Activated CD4-positive, alpha-beta T cell treated with anti-CD3 and anti-CD28 coated beads, Interleukin-2, amount 50 U/mL, for 24 hours (primary cell): ENCODE measurements at places on chromosomes 7 and 10.

- DNase-seq = no peak
Measured at GRCh38 chr10:37992083-37992482, 15.6 kb upstream of the ZNF25 start.

DNA sequence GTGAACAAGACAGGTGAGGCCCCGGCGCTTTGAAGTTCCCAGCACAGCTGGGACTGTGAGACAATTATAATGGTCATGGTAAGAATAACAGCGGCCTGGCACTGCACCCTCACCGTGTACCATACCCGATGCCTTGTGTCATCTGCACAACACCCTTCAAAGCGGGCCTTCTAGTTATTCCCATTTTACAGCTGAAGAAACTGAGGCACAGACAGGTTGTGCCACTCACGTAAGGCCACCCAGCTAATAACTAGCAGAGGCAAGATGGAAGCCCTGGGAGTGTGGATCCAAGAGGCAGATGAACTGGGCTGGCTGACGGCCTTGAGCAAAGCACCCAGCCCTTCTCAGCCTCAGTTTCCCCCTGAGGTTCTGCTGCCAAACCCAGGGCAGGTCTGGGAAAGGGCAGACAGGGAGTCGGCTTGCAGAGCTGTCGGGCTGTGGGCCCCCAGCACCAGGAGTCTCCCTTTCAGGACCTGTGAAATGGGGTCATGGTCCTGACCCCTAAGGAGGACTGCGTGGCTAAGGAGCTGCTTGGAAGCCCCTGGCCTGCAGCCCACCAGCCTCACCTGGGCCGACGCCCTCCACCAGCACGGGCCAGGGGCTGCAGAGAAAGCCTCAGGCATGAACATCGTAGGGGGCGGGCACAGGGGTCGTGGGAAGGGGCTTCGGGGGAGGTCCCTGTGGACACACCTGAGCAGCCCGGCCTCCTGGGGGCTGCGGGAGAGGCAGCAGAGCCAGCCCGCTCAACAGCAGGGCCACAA is 15.3 kb upstream of the LFNG start:
- no peak for DNase-seq

DNA sequence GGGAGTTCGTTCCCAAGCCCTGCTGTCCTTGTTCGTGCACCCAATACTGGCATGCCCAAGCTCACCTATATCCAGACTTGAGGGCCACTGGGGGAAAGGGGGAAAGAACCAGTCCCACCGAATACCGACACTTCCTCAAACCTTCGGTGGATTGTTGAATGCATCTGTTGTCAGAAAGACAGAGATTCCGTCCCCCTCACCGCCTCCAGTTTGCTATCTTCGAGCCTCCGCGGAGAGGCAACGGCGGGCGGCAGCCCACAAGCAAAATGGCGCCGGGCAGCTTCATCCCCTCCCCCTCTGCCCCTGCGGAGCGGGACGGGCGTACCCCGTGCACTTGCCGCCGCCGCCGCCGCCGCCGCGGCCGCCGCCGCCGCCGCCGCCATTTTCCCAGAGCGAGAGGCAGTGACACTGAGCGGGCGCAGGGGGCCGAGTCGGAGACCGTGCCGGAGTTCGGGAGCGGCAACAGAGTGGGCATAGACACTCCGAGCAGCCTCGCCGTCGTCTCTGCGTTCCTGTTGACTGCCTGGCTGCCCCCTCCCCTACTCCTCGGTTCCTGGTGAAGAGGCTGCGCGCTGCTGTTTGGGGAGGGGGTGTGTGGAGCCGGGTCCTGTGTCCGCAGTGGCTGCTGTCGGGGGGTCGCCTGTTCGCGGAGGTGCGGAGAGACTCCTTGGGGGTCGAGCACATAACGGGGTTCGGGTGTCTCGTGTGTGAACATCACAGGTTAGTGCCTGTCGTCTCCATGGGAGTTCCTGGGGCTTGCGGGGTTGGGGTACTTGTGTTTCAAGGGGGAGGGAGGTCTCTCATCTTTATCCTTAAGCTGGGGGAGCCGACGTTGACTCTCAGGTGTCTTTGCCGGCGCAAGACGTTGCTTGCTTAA is at the start of gene KMT2E:
Gene KMT2E, plus strand, starts transcription at position 390 of the 877 bp plus-strand sequence. CDS start 26,748 bp downstream, outside the sequence.
- DNase-seq = peak; percentile 88

- DNase-seq = no peak
Measured at GRCh38 chr7:141071855-141072547, 1.9 kb upstream of the TMEM178B start.

DNA sequence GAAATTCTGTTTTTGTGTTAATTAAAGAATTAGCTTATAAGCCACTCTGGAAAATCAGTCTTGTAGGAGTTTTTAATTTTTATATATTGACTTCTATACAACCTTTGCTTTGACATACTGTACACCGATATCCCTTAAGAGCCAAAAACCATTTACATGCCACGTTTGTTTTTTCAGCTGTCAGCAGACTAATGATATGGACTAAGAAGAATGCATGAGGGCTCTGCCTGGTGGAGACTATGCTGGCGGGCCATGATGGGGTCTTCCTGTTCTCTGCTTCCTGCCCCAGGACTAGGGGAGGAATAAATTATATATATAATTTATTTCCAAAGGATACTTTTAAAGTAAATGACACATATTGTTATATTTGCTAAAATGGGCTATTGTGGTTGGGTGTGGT is 96.3 kb downstream of the CDK14 start:
- no peak for DNase-seq

GRCh38 chr7:12861070-12861469 is 173.6 kb downstream of the ARL4A start:
- no peak for DNase-seq

DNA sequence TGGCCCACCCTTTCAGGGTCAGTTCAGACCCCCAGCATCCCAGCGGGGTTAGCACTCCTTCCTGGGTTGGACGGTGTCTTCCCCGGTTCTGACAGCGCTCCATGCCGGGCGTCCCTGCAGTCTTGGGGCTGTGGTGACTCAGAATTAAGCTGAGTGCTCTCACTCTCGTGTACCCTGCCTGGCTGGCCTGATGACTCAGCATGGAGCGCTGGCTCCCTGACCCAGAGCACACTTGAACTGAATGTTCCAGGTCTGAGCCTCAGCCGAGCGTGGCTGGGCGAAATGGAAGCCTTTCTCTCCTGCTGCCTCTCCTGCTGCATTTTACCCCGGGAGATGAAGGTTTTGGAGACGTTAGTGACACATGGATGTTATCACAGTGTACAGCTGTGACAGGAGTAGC is 7.1 kb downstream of the BAG3 start:
- no peak for DNase-seq

GRCh38 chr7:76187272-76187671 is 14.4 kb upstream of the SRRM3 start:
- DNase-seq = no peak

DNA sequence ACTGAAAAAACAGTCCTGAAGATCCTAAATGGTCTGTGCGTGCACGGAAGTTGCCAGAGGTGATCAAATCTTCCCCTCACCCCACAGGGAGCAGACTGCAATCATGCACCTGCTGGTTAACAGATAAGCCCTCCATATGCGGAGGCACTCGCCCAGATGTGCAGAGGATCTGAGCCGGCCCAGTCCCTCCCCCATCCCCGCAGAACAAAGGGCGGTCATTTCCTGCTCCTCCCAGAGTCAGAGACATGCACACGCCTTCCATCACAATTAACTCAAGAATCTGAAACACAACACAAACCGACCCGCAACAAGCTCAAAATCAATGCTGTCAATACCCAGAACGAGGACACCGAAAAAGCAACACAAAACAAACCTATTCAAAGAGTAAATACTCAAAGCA is 24.2 kb downstream of the CRTAC1 start:
- no peak for DNase-seq

DNA sequence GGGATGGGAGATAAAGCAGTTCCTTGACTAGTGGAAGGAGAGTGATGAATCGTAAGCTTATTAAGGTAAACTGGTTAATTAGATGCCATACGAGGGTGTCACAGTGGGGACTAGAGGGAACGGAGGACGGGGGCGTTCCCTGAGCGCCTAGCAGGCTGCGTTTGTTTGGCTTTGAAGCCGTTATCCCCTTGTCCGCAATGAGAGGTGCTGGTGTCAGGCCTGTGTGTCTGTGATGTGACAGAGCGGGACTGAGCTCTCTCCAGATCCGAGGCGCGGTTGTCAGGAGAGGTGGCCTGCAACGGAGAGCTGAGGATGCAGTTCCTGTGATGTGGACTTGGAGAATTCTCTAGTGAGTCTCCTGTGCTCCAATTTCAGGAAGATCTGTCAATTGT is 60.0 kb upstream of the PRPS1L1 start:
- no peak for DNase-seq

- DNase-seq = no peak
Measured at GRCh38 chr7:128115821-128116723, 84.8 kb upstream of the LRRC4 start.

DNA sequence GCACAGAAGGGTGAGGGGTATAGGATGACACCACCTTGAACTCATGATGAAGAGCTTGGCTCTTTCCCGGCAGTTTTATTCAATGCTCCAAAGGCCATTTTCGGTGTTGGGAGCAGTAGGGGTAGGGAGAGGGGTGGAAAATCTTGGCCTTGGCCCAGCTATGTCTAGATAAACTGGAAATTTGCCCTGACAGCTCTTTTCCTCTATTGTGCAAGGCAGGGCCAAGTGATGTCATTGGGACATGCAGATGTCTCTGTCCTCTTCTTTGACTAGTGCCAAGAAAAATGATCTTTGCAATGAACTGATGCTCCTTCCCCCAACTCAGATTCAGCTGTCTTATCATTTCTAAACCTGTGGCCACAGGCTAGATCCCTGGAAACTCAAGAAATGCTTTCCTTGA is 27.7 kb upstream of the PRKCQ start:
- no peak for DNase-seq

DNA sequence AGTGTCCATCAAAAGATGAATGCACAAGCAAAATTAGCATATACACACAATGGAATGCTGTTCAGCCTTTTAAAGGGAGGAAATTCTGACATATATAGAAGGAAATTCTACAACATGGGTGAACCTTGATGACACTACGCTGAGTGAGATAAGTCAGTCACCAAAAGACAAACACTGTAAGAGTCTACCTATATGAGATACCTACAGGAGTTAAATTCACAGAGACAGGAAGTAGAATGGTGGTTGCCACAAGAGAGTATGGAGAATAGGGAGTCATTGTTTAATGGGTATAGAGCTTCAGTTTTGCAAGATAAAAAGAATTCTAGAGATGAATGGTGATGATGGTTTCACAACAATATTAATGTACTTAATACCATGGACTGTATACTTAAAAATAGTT is 51.8 kb downstream of the HERC4 start:
- no peak for DNase-seq

- no peak for DNase-seq
Measured at GRCh38 chr7:106999023-106999422, 45.5 kb upstream of the PRKAR2B start.

- DNase-seq = no peak
Measured at GRCh38 chr7:18754766-18755165, 259.2 kb downstream of the HDAC9 start.

GRCh38 chr7:27364344-27364758 is 121.7 kb downstream of the EVX1 start:
- no peak for DNase-seq

DNA sequence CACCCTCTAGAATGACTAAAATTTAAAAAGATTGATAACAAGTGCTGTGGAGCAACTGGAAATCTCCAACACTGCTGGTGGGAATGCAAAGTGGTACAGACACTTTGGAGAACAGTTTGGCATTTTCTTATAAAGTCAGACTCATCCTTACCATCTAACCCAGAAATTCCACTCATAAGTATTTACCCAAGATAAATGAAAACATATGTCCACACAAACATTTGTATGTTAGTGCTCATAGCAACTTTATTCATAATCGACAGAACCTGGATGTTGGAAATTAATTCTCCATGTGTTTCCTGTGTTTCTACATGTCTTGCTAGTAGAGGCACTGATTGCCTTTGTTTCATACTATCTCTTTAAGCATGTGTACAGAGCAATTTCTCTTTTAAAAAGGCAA is 282.4 kb downstream of the AHR start:
- no peak for DNase-seq

DNA sequence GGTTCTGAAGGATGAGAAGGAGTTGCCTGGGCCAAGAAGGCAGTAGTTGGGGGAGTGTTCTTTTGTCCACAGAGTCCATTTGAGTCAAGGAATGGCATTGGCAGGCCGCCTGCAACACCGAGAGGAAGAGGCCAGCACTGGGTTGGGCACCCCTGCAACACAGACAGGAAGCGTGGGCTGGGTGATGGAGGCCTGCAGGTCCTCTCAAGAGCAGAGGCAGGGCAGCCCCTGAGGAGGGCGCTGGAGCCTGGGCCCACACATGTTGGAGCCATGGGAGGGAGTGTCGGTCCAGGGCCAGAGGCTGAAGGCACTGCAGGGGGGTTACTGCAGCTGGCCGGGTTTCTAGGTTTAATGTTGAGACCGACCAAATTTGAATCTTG is 137.3 kb downstream of the PTPN20 start:
- DNase-seq = no peak

DNA sequence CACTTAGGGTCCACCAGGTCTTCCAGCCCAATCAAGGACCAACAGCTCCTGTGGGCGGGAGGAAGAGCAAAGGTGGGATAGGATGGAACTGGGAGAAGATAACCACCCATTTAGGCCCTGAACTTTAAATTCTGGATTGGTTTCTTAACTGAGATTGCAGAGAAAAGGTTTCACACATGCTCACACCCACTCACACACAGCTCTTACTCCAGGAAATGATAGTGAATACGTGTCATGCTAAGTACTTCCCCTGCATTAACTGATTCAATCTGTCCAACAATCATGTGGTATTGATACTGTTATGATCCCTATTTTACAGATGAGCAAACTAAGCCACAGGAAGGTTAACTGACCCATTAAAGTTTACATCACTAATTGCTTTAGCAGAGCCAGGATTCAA is 4.6 kb upstream of the CYP3A4 start:
- peak; percentile 8 for DNase-seq

GRCh38 chr7:157513682-157514081 is 176.9 kb downstream of the DNAJB6 start:
- no peak for DNase-seq

GRCh38 chr7:111987115-111987826 is 218.9 kb downstream of the DOCK4 start:
- DNase-seq = no peak

DNA sequence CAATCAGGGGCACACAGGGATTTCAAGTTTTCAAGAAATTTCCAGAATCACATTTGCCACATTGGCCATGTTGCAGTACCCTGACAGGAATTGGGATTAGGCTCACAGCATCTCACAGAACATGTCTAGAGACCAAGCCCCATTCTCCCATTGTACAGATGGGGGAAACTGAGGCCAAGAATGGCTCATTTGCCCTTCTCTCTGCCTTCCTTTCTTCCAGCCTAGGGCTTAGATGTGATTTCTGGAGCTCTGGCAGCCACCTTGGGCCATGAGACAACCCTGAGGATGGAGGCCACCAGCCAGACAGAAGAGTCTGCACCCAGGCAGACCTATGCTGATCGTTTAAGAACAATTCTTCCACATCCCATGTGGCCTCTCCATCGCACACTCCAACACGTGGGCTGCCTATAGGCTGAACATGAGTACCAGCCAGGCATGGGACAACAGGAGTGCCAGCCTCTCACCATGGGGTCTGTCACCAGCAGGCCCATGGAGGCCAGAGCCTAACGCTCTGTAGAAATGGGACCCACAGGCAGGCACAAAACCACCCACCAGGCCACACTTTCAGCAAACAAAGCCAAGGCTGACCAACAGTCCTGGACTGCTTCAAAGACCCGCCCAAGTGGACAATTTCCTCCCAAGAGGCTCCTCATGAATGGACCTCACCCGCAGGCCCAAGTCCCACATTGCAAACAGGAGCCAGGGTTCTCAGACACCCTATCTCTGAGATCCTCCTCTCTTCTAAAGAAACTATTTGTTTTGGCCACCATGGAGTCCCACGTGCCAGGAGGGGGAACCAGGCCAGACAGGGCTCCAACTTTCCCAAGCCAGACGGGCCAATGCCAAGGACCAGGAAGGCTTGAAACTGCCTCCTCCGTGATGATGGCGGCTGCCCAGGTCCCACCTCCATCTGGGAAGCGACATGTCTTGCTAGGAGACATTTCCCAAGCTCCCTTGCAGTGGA is 20.7 kb downstream of the PDGFA start:
- no peak for DNase-seq
